Naive thymus-derived CD8-positive, alpha-beta T cell (primary cell): ENCODE measurements at places on chromosomes 2 and 18.

DNA sequence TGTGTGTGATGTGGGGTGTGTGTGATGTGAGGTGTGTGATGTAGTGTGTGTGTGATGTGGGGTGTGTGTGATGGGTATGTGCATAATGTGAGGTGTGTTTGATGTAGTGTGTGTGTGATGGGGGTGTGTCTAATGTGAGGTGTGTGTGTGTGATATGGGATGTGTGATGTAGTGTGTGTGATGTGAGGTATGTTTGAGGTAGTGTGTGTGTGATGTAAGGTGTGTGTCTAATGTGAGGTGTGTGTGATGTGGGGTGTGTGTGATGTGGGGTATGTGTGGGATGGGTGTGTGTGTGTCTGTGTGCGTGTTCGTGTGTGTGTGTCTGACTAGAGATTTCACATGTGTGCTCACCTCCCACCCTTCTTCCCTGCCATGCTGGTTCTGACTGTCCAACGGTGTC, 56.3 kb downstream of the TWIST2 start:
- H3K27ac ChIP-seq = no peak overlapping the region
- peaks cover 4% of the 10 kb centered on the region for H3K27me3 ChIP-seq
- H3K36me3 ChIP-seq = no peaks in the 10 kb centered on the region
- no peaks in the 10 kb centered on the region for H3K4me1 ChIP-seq
- H3K4me3 ChIP-seq = no peak overlapping the region

DNA sequence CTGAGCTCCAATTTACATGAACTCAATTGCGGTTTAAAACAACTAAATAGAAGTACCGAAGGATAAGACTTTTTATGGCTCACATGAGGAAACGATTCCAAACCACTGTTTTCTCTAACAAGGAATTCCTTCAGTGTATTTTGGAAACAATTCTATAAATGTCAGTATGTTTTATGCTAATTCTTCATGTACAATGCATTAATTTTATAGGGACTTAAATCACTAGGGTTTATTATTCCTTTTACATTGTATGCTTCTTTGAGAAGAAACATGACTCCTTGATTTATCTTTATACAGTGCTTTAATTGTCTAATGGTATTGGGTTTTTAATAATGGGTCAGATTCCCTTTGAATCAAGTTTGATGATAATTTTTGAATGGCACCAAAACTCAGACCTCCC, 566.8 kb downstream of the EPHA4 start:
- no peaks in the 10 kb centered on the region for H3K4me1 ChIP-seq
- H3K27me3 ChIP-seq = no peaks in the 10 kb centered on the region
- no peak overlapping the region for H3K4me3 ChIP-seq
- H3K27ac ChIP-seq = no peak overlapping the region

GRCh38 chr2:234395891-234396420, 100.9 kb downstream of the ARL4C start:
- H3K4me3 ChIP-seq = peak overlapping the region; percentile 22
- H3K27ac ChIP-seq = no peak overlapping the region
- H3K27me3 ChIP-seq = no peaks in the 10 kb centered on the region
- no peaks in the 10 kb centered on the region for H3K36me3 ChIP-seq
- H3K4me1 ChIP-seq = peaks cover 52% of the 10 kb centered on the region

DNA sequence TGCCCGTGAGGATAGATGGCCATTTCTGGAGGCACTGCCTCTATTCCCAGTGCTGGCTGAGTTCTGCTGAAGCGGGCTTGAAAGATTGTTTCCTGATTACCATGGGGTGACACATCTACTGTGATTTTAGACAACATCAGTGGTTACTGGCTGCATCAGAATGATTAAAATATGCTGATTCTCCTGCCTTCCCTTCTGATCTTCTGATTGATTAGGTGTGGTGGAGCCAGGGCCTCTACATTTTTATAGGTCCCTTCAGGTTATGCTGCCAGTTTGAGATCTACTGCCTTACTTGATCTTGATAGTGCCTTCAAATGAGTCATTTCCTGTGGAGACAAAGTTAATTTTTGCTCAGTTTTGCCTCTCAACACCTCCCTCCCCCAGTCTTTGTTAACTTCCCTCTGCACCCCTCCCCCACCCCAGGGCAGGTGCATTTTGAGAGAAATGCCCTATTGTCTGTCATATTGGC, 31.6 kb upstream of the SNORC start:
- H3K27ac ChIP-seq = peak overlapping the region; percentile 92
- H3K36me3 ChIP-seq = peaks cover 7% of the 10 kb centered on the region
- no peak for DNase-seq
- peak overlapping the region; percentile 20 for H3K4me3 ChIP-seq
- H3K27me3 ChIP-seq = no peaks in the 10 kb centered on the region
- H3K4me1 ChIP-seq = peaks cover 20% of the 10 kb centered on the region

DNA sequence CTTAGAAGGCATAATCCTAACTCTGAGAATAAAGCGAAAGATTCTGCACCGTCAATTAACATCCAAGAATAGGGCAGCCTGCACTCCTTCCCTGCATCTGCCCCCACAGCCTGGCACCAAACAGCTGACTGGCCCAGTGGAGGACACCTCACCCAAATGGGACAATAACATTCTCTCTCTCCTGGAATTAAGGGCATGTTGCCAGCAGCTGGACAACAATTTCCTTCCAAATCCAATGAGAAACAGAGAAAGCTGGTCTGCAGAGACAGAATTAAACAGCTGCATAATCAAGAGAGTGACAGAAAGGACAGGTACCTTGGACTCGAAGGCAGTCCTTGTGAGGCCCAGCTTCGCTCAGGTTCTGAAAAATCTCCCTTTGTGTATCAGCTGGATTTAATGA, 15.0 kb downstream of the COX7A2L start:
- peaks cover 25% of the 10 kb centered on the region for H3K4me1 ChIP-seq
- no peak overlapping the region for H3K27ac ChIP-seq
- no peaks in the 10 kb centered on the region for H3K36me3 ChIP-seq
- no peak for DNase-seq
- no peaks in the 10 kb centered on the region for H3K27me3 ChIP-seq
